MCF 10A (cell line): ENCODE measurements at places on chromosomes 4 and X. TPM values are rescaled to one million over a fixed set of nuclear protein-coding genes. Genes with fewer than 3 reads are reported as not detected.

DNA sequence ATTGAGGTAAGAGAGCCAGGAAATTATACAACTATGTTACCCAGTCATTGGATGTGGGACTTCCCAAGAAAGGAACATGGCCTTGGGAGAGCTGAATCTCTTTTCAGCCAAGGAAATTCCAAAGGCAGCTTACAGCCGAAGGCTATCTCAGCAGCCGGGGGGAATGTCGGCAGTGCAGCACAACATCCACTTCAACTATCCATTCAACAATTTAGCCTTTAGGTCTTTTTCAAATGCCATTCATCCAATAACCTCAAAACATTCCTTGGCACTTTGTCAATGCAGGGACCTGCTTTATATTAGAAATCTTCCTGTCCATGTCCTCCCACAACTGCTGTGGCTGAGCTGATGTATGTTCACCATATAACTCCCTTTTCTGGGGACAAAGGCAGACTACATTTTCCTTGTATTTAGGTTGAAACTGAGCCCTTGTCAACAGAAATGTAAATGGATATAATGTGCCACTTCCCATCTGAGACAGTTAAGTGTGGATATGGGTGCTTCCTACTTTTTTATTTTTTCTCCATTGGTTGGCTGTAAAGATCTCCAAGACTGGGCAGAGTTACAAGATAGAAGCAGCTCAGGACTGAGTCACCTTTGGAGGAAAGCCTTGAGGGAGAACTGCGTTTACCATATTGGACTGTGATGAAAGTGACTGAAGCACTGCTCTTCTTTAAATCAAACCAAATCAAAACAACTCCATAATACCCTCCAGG is 94.8 kb downstream of the GPRIN3 start:
- H3K27me3 ChIP-seq = no peaks in the 10 kb centered on the region
- no peaks in the 10 kb centered on the region for H3K36me3 ChIP-seq
- peaks cover 5% of the 10 kb centered on the region for H3K4me1 ChIP-seq
- H3K4me3 ChIP-seq = no peak overlapping the region
- DNase-seq = peak; percentile 27

Gene OTUD6A
- total RNA-seq = not detected in 2 replicates

Gene ADGRA3
- total RNA-seq = 25.2 and 27.3 TPM in 2 replicates

DNA sequence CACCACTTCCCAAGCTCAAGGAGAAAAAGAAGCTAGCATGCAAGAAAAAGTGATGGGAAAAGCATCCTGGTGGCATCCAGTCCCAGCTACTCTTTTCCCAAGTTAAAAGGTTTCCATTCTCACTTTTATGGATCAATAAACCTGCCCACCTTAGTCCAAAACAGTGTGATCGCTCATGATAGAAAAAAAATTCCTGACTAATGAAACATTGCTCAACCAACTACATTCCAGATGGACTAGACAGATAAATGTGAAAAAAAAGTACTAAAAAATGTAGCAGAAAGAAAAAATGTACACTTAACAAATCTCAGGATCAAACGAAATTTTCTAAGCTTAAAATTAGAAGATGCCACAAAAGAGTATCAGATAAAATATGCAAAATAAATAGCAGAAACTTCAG is 312.2 kb downstream of the TMA16 start:
- peaks cover 12% of the 10 kb centered on the region for H3K4me1 ChIP-seq
- no peaks in the 10 kb centered on the region for H3K27me3 ChIP-seq
- no peak for DNase-seq
- H3K4me3 ChIP-seq = no peak overlapping the region

- no peak overlapping the region for H3K4me3 ChIP-seq
- DNase-seq = no peak
- H3K36me3 ChIP-seq = no peaks in the 10 kb centered on the region
These were observed 7.6 kb downstream of the TIGD4 start for GRCh38 chr4:152771741-152772533.

Gene IL2RG
- 1.5 TPM in 1 of 2 replicates, not detected in the other for total RNA-seq

Gene ASMT
- total RNA-seq = not detected in 2 replicates

DNA sequence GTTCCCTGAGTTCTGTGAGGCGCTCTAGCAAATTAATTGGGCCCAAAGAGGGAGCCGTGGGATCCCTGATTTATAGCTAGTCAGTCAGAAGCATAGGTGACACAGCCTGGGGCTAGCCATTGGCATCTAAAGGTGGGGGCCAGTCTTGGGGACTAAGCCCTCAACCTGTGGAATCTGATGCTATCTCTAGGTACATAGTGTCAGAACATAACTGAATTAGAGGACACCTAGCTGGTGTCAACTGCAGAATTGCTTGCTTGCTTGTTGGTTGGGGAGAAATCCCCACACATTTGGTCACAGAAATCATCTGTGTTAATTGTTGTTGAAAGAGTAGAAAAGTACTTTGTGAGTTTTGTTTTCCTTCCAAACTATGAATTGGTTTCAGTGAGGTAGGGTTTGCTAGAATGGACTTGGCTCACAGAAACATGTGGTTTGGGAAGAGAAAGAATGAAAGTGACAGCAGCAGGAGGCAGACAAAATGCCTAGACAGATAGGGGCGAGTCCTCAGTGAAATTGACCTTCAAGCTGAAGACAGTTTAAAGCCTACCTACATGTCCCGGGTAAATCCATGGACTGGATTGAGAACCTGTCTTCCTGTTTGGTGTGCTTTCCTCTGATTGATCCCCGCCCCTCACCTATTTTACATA is 12.8 kb upstream of the GPR82 start:
- peaks cover 70% of the 10 kb centered on the region for H3K27me3 ChIP-seq
- H3K4me3 ChIP-seq = no peak overlapping the region
- H3K36me3 ChIP-seq = no peaks in the 10 kb centered on the region
- no peaks in the 10 kb centered on the region for H3K4me1 ChIP-seq
- DNase-seq = no peak
- no peak overlapping the region for H3K27ac ChIP-seq

DNA sequence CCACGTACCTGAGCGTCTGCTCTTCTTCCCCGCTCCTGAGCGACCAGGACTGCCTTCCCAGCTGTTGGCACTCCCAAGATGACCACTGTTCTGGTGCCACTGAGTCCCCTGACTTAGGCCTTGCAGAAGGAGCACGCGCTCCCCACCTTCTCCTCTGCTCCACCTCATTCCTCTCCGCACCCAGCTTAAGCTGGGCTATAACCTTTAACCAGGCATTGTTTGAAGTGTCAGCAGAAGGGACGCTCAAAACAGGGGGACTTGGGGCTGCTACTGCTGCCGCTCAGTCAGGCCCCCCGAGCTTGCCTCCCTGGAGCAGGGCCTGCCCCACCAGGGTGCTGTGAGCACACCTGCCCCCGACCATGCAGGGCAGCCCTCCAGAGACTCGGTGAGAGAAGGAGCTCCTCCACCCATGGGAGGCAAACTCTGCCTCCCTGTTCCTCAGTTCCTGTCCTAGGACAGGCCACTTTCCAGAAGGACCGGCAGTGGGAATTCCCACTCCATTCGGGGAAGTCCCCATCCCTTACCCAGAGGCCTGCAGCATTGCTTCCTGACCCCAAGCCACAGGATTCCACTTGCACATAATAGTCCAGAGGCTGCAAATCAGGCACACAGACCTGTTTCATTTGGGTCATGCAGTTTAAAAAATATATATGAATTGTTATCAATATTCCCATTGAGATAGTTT is 99.7 kb upstream of the ENPP6 start:
- no peaks in the 10 kb centered on the region for H3K4me1 ChIP-seq
- H3K27me3 ChIP-seq = no peaks in the 10 kb centered on the region
- no peak for DNase-seq
- H3K36me3 ChIP-seq = no peaks in the 10 kb centered on the region
